ENCODE measurements at places on chromosomes 1 and 21. TPM values are rescaled to one million over a fixed set of nuclear protein-coding genes. Genes with fewer than 3 reads are reported as not detected.

The FUBP1 gene
- polyA plus RNA-seq: 66.7 TPM

The MAN1C1 gene
- 3.5 TPM for polyA plus RNA-seq

The KIF2C gene
- polyA plus RNA-seq: not detected

The LCE1F gene
- polyA plus RNA-seq: not detected

The LCE1D gene
- not detected for polyA plus RNA-seq

The OR2AJ1 gene
- 0.12 TPM for polyA plus RNA-seq

The PEX19 gene
- polyA plus RNA-seq: 19.3 TPM

The GCLM gene
- 17.9 TPM for polyA plus RNA-seq

The PCP4L1 gene
- 7.5 TPM for polyA plus RNA-seq

The IL19 gene
- not detected for polyA plus RNA-seq

Measured in Purkinje cell (primary cell).